ENCODE measurements at places on chromosomes 11 and 22.

DNA sequence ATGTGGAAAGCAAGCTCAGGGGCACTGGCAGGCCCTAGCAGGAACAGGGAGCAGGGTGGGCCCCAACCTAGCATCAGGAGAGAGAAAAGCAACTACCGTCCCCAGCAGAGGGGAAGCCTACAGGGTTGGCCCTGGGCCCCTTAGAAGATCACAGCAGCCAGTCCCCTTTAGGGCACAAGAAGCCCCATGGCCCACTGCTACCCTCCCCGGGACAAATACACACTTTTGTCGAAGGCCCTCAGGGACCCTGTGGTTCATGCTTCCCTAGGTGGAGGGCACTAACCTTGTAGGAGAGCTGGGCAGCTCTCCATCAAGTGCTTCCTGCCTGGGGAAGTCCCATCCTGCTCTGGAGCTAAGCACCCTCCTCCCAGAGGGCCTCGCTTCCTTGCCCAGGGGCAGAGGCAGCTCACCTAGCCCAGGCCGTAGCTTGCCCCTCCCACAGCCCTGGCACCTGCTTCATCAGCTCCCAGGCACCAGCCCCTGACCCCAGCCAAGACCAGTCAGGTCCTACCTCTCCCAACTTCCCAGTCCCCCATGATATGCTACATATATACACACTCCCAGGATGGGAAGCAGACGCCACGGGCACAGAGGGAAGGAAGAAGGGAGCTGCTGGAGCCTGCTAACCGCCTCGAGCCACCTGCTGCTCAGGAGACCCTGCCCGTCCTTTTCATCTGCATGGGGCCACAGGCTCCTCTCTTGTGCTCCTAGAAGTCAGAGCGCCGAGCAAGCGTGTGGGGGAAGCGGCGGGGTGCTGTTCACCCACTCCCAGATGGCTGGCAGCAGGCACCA is 20.1 kb downstream of the SUN2 start:
- no peak for DNase-seq

- no peak for DNase-seq
These were observed 6.3 kb downstream of the NRIP3 start for GRCh38 chr11:8997451-8997850.

DNA sequence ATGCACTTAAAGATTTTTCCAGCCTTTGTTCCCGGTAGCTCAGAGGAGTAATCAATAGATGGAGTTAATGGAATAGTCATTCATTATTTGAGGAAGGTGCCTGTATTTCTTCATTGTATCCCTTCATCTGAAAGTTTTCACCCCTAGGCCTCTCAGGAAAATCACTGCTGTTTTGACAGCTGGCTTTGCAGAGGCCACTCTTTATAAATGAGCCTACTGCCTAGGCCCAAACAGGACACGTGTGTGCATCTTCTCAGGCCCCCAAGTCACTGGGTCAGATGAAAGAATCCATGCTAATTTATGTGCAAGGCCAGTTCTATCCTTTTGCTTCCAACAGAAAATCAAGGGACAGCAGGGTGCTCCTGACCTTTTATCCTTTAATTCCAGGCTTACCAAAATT is 76.8 kb downstream of the MPPED2 start:
- no peak for DNase-seq

GRCh38 chr22:37211075-37211865 is 1.0 kb downstream of the SSTR3 start:
- DNase-seq, result no peak

- DNase-seq, result no peak
These were observed 6.9 kb downstream of the DLG2 start for GRCh38 chr11:85620256-85620655.

DNA sequence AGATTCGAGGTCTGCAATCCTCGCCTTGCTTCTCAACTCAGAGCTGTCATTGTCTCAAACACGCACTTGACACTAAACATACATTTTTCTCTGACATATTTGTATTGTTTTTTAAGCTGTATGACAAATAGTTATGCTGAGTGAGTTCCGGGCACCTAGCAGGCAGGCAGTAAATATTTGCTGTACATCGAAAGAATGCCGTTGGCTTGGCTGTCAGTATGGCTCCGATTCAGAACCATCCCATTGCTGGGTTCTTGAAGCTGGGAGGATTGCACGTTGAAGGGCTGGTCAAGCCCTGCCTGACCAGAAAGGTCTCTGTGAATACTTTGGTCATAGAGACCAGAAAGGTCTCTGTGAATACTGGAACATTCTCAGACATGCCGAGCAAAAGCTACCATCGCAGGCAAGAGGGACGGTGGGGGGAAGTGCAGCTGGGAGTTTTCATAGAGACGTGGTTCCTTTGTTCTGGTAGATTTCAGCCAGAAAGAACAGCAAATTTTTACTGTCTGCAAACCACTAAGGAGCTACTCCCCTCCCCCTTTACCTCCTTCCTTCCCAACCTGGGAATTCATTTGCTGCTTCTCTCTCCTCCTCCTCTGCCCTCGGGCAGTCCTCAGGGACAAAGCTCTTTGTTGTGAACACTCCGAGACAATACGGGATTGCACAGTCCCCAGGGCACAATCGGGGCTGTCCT is 202.2 kb upstream of the SORL1-AS1 start:
- no peak for DNase-seq

- no peak for DNase-seq
These were observed 47.3 kb downstream of the GRIK4 start for GRCh38 chr11:120558744-120559431.
